ENCODE measurements at places on chromosomes 5 and 9. TPM values are rescaled to one million over a fixed set of nuclear protein-coding genes. Genes with fewer than 3 reads are reported as not detected.
A peak's percentile ranks its signal among the peaks of the same experiment; 100 is the strongest.

DNA sequence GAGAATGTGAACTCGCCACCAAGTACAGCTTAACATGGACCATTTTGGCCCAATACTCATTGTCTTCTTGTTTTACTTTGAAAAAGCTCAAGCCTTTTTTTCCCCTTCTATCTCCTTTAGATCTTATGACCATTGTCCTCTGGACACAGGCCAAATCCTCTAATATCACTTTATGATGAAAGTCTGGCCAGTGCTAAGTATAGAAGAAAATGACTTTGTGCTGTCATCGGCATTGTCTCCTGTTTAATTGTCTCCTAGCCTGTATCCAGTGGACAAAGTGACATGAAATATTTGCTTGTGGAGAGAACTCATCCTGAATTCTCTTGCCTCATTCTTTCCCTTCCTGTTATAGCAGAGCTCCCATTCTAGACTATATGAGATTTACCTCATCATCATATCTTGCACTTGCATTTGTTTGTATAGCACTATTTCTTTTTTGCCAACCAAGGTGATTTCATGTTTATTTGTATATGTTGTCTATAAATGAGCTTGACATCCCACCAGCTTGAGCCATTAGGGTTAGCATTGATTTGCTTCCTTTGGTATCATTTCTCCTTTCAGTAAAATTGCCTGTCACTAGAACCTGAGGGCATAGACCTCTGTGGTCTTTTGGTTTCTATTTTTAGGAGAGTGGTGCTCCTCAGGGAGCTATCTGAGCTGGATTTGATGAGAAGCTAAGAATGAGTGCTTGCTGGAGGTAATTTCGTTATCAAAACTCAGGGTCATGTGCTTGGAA lies 18.8 kb upstream of the TNFAIP8 start:
- H3K27ac ChIP-seq = peak overlapping the region; percentile 84
- no peak overlapping the region for H3K4me3 ChIP-seq
- H3K27me3 ChIP-seq = no peaks in the 10 kb centered on the region
- no peaks in the 10 kb centered on the region for H3K36me3 ChIP-seq
- peaks cover 65% of the 10 kb centered on the region for H3K4me1 ChIP-seq

DNA sequence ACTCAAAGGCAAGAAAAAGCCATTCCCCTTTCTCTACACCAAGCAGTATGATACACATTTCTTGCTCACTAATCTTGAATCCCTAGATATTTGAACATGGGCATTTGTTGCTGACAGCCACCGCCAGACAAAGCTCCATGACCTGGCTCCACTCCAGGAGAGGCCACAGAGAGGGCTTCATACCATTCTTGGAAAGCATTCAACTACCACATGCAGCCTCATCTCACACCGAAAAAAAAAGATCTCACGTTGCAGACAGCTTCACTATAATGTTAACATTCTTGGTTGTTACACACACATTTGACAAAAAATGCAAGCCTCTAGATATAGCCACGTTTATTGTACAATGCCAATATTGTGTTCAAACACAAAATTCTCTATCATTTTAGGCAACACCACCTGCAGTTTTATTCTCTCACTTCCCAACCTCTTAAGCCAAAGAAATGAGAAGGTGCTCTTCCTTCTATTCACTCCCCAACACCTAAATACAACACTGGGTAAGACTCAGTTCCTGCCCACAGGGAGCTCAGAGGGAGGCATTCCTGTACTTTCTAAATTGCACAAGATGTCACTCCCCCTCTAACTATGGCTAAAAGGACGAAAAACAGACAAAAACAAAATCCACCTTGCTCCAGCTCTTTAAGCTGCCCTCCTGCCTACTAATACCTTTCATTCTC lies 222.4 kb downstream of the TSSK1B start:
- no peak overlapping the region for H3K4me3 ChIP-seq
- DNase-seq = no peak
- peaks cover 26% of the 10 kb centered on the region for H3K4me1 ChIP-seq
- no peaks in the 10 kb centered on the region for H3K27me3 ChIP-seq
- H3K27ac ChIP-seq = no peak overlapping the region
- H3K36me3 ChIP-seq = no peaks in the 10 kb centered on the region

The KIF3A gene
- total RNA-seq = 4.5 TPM

DNA sequence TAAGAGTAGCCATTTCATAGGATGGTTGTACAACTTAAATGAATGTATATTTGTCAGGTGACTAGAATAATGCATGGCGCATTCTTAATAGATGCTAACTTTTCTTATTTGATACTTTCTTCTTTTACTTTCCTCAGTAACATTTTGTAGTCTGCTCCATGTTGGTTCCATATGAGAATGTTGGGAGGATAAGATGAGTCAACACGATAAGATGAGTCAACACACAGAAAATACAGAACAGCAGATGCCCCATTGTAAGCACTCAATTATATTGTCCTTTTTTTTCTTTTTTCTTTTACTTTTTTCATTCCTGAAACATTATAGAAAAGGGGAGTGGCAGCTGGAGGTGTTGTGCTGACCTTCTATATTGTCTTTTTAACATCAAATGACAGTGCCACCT lies 92.3 kb upstream of the SPATA31C2 start:
- no peak overlapping the region for H3K4me3 ChIP-seq
- DNase-seq = no peak
- H3K27me3 ChIP-seq = no peaks in the 10 kb centered on the region
- no peak overlapping the region for H3K27ac ChIP-seq
- H3K4me1 ChIP-seq = no peaks in the 10 kb centered on the region

GRCh38 chr5:159671886-159672285 lies 244.4 kb upstream of the ADRA1B start:
- no peaks in the 10 kb centered on the region for H3K4me1 ChIP-seq
- no peak overlapping the region for H3K4me3 ChIP-seq
- no peaks in the 10 kb centered on the region for H3K36me3 ChIP-seq
- DNase-seq = no peak
- no peak overlapping the region for H3K27ac ChIP-seq

DNA sequence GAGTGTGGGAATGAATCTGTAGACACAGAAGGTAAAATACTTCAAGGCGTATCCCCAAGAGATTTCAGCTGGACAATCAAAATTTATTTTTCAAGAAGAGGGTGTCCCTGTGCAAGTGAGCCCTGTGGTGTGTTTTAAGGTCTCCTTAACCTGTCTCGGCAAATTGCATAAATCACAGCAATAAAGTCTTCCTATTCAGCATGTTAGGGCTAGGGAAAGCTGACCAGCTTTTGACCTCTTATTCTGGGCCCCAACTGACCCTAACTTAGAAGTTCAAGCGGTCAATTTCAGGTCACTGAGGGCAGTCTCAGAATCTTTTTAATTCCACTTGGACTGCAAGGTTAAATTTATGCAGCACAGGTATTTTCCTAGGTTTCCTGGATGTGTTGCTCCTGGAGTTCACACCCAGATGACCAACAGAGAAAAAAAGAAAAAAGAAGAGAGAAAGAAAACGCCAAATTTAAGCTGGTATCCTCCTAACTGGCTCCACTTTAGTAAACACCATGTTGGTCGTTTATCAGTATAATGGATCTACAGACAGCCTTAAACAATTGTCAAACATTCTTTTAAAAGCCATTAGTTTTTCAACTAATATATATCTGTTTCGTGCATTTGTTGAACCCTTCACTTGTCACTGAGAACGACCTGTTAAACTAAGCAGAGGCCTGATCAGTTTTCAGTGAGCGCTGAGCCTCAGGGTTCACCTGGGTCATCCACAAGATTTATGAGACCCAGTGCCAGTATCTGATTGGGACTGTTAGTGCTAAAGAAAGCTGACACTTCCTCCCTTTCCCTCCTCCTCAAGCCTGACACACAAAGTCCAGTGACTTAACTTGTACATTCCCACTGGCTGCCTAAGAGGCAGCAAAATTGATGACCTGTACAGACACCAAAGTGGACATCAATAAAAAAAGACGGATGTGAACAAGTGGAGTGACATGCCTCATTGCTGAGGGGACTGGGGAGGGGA lies 546.1 kb downstream of the NR2F1-AS1 start:
- no peak overlapping the region for H3K27ac ChIP-seq
- no peak for DNase-seq
- H3K36me3 ChIP-seq = no peaks in the 10 kb centered on the region
- H3K4me3 ChIP-seq = no peak overlapping the region
- no peaks in the 10 kb centered on the region for H3K4me1 ChIP-seq
- no peaks in the 10 kb centered on the region for H3K27me3 ChIP-seq

The GPR150 gene
- not detected for total RNA-seq

GRCh38 chr9:121459513-121459912 lies 40.1 kb downstream of the GGTA1 start:
- no peak overlapping the region for H3K4me3 ChIP-seq
- DNase-seq = no peak
- H3K27ac ChIP-seq = no peak overlapping the region
- H3K27me3 ChIP-seq = no peaks in the 10 kb centered on the region
- H3K36me3 ChIP-seq = no peaks in the 10 kb centered on the region
- no peaks in the 10 kb centered on the region for H3K4me1 ChIP-seq

DNA sequence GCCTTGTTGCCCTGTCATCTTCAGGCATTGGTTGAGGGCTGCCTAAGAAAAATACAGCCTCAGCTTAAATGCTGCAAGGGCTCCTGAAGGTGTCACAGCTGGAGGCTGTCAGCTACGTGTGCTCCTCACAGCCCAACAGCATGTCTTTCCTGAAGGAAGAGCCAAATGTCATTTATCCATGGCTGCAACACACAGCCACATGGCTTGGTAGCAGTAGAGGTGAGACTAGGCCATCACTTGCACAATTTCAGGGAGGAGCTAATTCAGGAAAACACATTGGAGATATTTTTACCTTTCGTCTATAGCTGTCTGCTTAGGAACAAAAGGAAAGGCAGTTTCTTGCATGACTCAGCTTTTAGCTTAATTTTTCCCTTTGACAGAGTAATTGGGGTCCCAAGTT lies 260.7 kb downstream of the SYK start:
- H3K36me3 ChIP-seq = no peaks in the 10 kb centered on the region
- H3K27ac ChIP-seq = no peak overlapping the region
- H3K27me3 ChIP-seq = no peaks in the 10 kb centered on the region
- DNase-seq = no peak

- H3K4me3 ChIP-seq = no peak overlapping the region
- H3K36me3 ChIP-seq = no peaks in the 10 kb centered on the region
- H3K4me1 ChIP-seq = no peaks in the 10 kb centered on the region
- H3K27ac ChIP-seq = no peak overlapping the region
- DNase-seq = no peak
Observed at GRCh38 chr9:101664453-101664852, 69.7 kb upstream of the PPP3R2 start.

GRCh38 chr5:54644226-54644625 lies 126.7 kb downstream of the SNX18 start:
- no peak overlapping the region for H3K27ac ChIP-seq
- H3K27me3 ChIP-seq = no peaks in the 10 kb centered on the region
- DNase-seq = no peak

The IL33 gene
- 14.6 TPM for total RNA-seq

GRCh38 chr9:107588393-107588792 lies 98.8 kb upstream of the KLF4 start:
- H3K27ac ChIP-seq = no peak overlapping the region
- H3K36me3 ChIP-seq = no peaks in the 10 kb centered on the region
- no peaks in the 10 kb centered on the region for H3K27me3 ChIP-seq
- DNase-seq = no peak

DNA sequence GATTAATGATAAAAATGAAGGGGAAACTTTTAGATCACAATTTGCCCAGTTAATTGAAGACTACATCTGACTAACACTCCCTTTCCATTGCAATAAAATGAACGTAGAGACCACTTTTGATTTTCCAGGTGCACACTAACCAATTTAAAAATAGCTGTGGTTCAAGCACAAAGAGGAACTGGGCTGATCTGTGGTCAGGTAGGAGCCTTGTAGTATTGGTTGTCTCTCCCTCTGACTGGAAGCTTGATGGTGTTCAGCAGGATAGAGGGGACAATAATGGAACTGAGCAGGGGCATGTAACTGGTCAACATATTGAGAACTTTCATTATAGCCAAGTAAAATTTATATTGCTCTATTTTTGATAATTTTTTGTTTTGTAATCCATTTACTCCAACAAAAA lies 886.8 kb upstream of the SEMA6A start:
- H3K4me1 ChIP-seq = no peaks in the 10 kb centered on the region
- no peak for DNase-seq
- H3K27me3 ChIP-seq = no peaks in the 10 kb centered on the region
- H3K27ac ChIP-seq = no peak overlapping the region

DNA sequence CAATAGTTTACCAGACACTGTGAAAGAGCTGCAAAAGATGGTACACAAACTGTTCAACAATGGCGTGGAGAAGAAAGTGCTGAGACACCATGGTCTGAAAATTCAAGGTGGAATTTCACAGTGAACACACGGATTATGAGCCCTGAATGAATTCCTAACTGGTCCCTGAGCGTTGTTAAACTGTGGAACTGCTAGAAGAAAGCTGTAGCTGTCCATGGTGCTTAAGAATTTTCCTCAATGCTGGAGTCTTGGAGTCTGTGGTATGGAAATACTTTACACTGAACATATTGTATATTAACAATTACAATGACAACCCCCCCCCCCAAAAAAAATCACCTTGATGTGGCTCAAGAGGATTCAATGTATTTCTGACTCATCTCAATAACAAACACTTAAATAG lies 68.5 kb downstream of the SLC24A2 start:
- H3K4me3 ChIP-seq = no peak overlapping the region
- no peaks in the 10 kb centered on the region for H3K4me1 ChIP-seq
- DNase-seq = no peak
- no peaks in the 10 kb centered on the region for H3K36me3 ChIP-seq
- H3K27me3 ChIP-seq = no peaks in the 10 kb centered on the region
- no peak overlapping the region for H3K27ac ChIP-seq

GRCh38 chr5:139919308-139919707 lies 123.7 kb downstream of the PSD2 start:
- H3K36me3 ChIP-seq = no peaks in the 10 kb centered on the region
- H3K27ac ChIP-seq = no peak overlapping the region
- no peak for DNase-seq

- H3K27ac ChIP-seq = no peak overlapping the region
- no peaks in the 10 kb centered on the region for H3K36me3 ChIP-seq
- H3K4me1 ChIP-seq = no peaks in the 10 kb centered on the region
- no peak for DNase-seq
Observed at GRCh38 chr9:26725573-26725972, 167.0 kb downstream of the CAAP1 start.

DNA sequence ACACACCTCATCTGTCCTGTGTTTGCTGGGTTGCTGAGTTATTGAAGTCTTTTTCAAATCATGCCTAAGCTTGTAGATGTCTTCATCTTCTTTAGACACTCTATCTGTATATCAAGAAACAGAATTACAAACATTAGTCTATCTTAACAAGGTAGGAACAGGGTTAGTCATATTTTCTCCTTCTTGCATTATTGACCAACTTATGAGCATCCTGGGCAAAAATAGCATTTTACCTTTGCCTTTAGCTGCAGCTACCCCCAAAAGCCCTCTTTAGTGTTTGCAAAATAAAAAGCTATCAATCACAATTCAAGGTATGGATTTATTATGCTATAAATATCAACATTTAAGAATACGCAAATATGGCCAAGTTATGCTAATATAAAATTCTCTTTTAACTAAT lies 3.4 kb downstream of the PLK2 start:
- H3K36me3 ChIP-seq = peaks cover 21% of the 10 kb centered on the region
- H3K27ac ChIP-seq = peak overlapping the region; percentile 97
- DNase-seq = no peak
- H3K4me3 ChIP-seq = peak overlapping the region; percentile 78
- peaks cover 5% of the 10 kb centered on the region for H3K4me1 ChIP-seq
- no peaks in the 10 kb centered on the region for H3K27me3 ChIP-seq

Data from spleen (tissue), 13 donors.